Mesothelial cell of epicardium (in vitro differentiated cells): ENCODE measurements at places on chromosomes 11 and 22. TPM values are rescaled to one million over a fixed set of nuclear protein-coding genes. Genes with fewer than 3 reads are reported as not detected.
A peak's percentile ranks its signal among the peaks of the same experiment; 100 is the strongest.

DNA sequence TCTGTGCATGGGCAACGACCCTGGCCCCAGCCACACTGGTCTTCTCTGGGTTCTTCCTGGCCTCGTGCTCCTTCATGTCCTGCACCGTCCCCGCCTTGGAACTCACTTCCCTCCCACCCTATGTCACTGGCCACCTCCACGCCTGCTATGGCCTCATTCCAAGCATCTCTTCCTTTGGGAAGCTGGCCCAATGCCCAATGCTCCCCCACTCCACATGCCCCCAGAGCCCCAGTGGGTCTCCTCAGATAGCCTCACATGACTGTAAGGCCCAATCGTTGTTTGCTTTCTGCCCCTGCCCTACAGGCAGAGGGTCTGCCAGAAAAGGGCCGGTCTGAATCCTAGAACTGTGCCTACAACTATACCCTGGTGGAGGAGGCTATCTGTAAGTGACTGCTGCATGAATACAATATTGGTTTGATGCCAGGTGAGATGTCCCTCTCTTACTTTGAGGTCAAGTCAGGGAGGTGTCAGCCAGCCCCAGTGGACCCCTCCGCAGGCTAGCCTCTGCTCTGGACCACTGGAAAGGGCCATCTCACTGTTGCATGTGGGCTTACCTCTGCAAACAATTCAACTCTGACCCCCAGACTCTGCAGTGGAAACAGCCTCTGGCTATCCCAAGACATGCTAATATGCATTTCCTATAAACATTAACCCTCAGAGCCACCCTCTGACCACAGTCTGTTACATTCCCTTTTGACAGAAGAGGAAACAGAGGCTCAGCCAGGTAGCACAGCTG lies 2.1 kb upstream of the GNAZ start:
- peak; percentile 37 for DNase-seq

DNA sequence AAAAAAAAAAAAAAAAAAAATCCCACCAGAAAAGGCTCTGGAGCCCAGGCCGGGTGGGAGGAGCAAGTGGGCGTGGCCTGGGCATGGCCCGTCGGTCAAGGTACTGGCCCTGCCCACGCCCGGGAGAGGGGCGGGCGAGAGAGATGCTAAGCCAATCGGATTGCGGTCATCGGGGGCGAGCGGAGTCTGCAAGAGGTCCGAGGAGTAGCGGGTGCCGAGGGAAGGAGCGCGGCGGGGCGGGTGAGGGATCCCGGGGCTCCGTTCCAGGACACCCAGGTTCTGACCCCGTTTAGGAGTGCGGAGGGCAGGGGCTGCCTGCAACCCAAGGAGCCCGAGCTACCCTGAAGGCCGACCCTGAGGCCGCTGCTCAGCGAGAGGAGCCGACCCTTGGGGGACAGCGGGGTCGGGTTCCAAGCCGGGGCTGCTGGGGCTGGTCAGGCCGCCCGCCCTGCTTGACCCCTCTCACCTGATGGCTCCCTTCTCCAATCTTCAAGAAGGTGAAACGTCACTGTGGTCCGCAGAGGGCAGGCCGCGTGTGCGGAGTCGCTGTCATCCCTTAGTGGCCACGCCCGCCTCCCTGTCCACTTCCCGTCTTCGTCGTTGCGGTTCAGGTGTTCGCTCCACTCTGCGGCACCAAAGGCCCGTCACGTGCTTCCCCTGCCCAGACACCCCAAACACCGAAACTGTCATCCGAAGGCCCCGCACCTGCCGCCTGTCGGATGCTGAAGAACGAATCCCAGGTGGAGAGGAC lies 11.1 kb upstream of the TAB1 start:
- DNase-seq: peak; percentile 76

GRCh38 chr11:20617346-20618005 lies 18.1 kb downstream of the SLC6A5 start:
- no peak for DNase-seq

The MMP12 gene
- total RNA-seq: not detected in 3 replicates

DNA sequence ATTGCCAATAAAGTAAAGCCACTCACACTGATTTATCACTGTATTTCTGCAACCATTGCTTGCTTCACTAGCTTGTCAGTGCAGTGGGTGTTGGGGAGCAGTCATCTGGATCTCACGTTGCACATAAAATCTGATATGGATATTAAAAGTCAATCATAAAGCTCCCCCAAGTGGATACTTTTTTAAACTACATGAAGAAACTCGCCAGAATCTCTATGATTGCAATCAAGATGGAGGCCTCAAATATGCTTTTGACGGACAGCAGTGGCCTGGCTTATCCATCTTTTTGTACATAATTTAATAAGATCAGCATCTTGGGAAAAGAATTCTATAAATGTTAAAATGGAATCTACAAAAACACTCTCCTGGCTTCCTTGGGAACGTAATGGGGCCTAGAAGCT lies 137.7 kb downstream of the WT1 start:
- no peak for DNase-seq

DNA sequence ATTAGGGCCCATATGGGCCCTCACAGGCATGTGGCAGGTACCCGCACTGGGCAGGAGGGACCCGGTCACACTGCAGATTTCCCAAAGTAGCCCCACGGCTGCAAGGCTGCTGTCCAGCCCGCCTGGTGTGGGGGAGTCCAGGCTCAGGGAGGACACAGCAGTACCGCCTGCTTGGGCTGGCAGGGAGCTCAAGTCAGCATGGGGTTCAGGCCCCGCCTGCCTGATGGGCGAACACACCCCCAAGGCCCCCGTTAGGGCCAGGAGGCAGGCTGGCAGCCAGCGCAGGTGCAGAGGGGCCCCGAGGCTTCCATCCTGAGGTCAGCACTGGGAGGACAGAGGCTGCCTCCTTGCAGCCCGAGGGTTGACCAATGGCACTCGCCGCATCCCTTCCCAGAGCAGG lies 5.5 kb downstream of the ZDHHC8 start:
- DNase-seq: no peak

The IGSF9B gene
- 4.8 to 7.0 TPM (median 5.8 TPM) in 3 replicates for total RNA-seq

DNA sequence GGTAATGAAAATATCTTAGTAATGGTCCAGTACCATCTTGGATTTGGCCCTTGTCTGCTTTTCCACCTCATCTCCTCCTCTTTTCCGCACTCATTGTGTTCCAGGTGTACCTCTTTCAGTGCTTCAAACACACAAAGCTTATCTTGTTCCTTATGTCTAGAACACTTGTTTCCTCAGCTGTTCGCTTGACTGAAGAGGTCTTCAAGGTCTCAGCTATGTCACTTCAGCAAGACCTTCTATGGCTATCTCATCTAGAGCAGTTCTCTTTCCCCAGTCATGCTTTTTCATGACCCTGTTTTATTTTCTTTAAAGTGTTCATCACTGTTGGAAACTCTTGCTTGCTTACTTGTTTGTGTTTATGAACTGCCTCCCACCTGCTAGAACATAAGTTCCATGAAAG lies 47.4 kb downstream of the UVRAG start:
- no peak for DNase-seq

- no peak for DNase-seq
These were observed 197.5 kb downstream of the C11orf87 start for GRCh38 chr11:109619498-109619897.

DNA sequence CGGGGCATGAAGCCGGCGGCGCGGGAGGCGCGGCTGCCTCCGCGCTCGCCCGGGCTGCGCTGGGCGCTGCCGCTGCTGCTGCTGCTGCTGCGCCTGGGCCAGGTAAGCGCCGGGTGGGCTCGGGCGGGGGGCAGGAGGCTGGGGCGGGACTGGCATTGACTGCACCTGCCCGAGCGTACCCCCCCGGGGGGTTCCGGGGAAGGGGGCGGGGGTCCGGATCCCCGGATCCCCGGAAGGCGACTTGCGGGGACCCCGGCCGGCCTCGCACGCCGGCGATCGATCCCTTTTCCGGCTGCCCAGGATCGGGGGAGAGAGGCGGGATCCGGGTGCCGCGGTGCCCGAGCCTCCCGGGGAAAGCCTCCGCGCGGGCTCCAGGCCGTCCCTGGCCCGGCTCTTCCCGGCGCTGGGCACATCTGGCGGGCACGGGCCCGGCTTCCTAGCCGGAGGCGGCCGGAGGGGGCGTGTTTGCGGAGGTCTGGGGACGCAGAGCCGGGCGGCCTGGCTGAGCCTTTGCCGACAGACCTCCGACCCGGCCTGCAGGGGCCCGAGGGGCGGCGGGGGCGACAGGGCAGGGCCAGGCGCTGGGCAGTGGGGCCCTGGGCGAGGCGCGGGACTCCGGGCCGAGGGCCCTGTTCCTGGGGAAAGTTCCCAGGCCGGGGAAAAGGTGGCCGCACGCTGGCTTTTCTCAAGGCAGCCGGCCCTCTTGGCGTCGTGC lies 705 bp downstream of the PTPRJ start:
- peak; percentile 66 for DNase-seq
